ENCODE measurements at places on chromosomes 3 and 15.
A peak's percentile ranks its signal among the peaks of the same experiment; 100 is the strongest.

GRCh38 chr3:196186651-196187573 is 24.3 kb downstream of the ZDHHC19 start:
- DNase-seq: peak; percentile 39

DNA sequence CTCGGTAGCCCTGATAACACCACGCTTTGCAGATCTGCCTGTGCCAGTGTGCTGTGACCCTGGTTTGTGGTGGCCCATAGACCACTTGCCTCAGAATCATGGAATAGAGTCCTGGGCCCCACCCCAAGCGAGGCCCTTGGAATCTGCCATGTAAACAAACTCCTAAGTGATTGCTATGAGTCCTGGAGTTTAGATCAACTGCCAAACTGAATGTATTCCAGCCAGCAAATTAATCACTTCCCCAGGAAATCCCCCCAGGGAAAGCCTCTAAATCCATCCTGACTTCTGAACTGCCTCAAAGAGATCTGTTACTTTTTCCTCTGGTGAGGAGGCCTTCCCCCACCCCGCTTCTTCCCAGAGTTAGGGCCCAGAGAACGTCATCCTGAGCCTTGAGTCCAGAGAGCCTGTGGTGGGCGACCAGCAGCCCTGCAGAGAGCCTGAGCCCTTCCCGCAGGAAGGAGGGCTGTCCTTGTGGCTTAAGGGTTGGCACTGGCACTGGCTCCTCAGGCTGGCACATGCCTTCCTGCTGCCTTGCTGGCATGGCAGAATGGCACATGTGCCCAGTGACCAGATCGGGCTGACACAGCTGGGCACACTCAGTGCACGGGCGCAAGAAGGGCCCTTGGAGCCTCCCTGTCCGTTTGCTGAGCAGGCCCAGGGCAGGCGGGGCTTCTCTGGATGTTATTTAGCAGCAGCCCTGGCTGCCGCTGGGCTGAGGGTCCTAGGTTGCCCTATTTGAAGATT is 50.6 kb upstream of the PLXNA1 start:
- no peak for DNase-seq

- no peak for DNase-seq
Measured at GRCh38 chr3:170290194-170290593, 67.3 kb upstream of the SKIL start.

- DNase-seq: no peak
Measured at GRCh38 chr3:196968233-196969133, at the start of gene PIGZ. PIGZ (minus strand) TSS chr3:196968833; CDS start chr3:196952031, 16,802 bp downstream.

GRCh38 chr3:71413572-71413971 is 170.0 kb downstream of the FOXP1 start:
- no peak for DNase-seq

- no peak for DNase-seq
Measured at GRCh38 chr3:40602778-40603385, 78.1 kb downstream of the ZNF621 start.

DNA sequence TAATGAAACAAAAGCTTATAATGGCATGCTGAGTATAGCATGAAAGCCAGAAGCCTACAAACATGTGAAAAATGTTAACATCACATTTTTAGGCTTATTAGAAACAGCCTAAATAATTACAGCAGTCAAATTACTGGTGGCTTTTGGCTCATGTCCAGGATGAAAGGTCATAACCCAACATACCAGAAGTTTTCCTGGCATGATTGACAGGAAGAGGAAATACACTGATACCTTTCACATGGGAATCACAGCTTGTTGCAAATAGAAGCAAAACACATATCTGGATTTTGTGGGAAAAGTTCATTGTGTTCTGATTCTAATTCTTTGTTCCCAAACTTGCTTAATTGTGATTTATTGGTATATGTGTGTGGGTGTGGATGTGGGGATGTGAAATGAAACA is 393.5 kb upstream of the ARRDC4 start:
- no peak for DNase-seq

- DNase-seq: no peak
Measured at GRCh38 chr15:63155486-63155885, 1.8 kb downstream of the RPS27L start.

DNA sequence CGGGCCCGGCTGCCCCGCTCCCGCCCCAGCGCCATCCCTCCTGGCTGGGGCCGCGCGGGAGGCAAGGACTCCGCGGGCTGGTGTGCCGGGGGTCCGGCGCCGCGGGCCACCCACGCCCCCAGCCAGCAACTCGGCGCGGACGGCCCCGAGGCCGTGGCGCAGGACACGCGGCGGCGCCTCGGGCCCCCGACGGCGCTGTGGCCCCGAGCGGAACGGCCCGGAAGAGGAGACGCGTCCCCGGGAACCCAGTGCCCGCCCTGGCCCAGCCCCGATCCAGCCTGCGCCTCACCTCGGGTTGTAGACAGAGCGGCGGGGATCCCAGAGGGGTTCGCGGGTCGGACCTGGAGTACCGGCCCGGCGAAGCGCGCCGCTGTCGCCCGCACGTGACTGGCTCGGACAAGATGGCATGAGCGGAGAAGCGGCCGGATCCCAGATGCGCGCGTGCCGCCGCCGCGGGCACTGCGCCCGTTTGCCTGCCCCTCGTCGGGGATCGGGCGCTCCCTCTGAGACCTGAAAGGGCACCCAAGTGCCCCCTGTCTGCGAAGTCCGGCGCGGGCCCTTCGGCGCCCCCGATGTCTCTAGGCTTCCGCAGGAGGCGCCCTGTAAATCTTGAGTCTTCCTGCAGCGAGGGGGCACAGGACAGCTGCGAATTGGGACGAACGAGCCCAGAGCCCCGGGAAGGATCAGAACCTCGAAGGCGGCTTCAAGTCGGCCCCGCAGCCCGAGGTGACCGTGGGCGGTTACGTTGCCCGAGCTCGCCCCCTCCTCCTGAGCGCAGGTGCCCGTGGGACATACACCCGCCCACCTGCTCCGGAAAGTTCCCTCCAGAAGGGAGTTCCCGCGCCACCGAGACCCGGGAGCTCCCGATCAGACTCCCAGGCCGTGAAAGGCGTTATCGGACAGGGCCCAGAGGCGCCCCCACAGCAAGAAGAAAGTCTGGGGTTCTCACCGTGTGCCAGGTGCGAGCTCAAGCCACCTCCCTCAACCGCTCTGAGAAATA is 598 bp upstream of the SFMBT1 start:
- no peak for DNase-seq

DNA sequence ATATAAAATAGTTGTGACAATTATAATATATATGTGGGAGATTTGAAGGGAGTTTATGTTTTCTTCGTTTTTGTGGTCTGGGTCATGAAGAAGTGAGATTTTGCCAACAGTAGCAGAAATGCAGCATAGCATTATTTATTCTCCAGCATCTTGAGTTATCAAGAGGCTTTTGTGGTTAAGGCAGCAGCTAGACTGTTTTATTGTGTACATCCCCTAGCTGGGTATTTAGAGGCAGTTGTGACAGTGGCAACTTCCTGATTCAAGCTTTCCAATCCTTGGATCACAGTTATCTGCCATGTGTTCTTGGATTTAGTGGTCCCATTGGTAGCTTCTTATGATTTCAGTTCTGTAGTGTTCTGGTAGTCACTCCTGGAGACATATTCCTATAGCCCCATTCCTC is 29.0 kb downstream of the ARIH1 start:
- DNase-seq: no peak
